ENCODE measurements at places on chromosomes 6 and 20.

- no peak for DNase-seq
Measured at GRCh38 chr20:1807394-1807793, 87.8 kb upstream of the SIRPA start.

- DNase-seq, result no peak
Measured at GRCh38 chr6:57102976-57103375, 13.0 kb downstream of the ZNF451 start.

- DNase-seq, result no peak
Measured at GRCh38 chr6:82045965-82046756, 201.4 kb downstream of the IBTK start.

GRCh38 chr6:24089736-24090135 is 36.3 kb upstream of the NRSN1 start:
- no peak for DNase-seq

- no peak for DNase-seq
Measured at GRCh38 chr6:166551754-166552495, 34.6 kb downstream of the RAMACL start.

Measured in hepatocyte (in vitro differentiated cells).